ENCODE measurements at places on chromosomes 4 and X.
A peak's percentile ranks its signal among the peaks of the same experiment; 100 is the strongest.

DNA sequence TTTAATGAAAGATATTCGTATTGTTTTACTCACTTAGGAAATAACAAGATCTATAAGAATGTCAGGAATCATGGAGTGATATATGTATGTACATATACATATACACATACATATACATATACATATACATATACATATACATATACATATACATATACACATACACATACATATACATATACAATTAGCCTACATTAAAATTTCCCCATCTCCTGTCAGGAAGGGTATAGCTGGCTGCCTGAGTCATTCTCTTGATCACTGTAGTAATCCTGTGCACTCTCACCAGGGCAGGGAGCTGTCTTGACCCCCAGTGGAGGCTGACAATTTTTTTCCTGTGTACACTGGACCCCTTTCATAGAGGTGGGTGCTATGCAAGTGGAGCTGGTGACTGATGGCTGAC is 23.3 kb upstream of the MAGEA11 start:
- no peak for DNase-seq

DNA sequence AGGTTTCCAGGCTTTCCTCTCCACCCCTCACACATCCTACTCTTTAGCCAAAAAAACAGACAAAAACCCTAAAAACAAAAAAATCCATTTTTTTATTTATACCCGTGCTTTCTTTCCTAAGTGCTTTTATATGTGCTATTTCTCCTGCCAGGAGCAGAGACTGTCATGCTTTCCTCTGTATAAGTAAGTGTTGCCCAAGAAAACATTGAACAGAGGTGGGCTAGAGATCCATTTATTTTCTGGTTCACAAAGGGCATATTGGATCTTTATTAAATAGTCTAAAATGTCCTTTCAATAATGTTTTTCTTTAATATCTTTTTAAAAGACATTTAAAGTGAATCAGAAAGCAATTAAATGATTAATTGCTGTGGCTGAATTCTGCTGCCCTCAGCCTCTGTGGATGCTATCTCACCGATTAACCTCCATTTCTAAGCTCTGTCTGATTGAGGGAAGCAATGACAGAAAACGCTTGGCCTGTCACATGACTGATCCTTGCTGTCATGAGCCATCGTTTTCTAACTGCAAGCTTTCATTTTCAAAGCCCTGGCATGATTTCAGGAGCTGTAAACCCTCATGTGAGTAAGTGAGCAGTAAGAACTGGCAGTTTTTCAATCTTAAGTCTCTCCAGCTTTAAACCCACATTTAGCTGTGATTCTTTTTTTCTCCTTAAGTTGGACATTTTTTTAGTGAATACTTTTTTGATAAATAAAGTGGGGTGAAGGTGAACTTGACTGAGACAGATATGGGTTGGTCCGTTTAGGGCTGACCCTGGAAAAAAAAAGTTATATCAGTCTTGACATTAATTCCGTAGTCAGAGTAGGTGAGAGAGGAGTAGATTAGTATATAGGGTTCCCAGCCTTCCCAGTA is 180.7 kb upstream of the PGRMC2 start:
- DNase-seq, result peak; percentile 91

DNA sequence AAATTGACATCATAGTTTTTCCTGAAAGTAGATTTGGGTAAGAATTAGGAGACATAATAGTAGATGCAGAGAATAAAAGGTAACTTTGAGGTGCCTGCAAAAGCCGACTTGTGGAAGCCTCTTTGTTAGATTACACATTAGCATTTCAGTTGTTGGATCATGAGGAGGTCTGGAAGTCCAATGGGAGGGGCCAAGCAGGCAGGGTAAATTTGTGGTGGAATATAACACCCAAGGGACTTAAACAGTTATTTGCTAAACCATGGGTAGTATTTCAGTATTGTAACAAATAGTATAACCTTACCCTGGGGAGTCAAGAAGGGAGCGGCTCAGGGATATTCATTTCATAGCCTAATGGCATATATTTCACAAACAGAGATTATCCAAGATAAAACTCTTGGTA is 810.7 kb upstream of the AMOT start:
- no peak for DNase-seq

DNA sequence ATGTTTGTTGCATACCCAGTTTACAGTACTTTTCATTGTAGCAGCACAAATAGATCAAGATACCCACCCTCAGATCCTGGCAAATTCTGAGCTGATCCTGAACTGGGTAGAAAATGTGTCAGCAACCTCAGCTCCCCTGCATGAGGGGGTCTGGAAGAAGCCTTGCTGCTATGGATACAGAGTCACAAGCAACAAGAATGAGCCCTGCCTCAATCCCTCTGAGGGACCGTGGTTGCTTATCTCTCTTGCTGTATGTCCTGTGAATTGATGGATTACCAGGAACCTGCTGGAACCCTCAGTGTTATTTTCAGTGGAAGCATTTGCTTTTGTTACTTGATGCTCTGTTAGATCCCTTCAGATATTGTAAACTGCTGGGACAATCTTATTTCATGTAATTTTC is 331.0 kb downstream of the STIM2 start:
- DNase-seq, result no peak

DNA sequence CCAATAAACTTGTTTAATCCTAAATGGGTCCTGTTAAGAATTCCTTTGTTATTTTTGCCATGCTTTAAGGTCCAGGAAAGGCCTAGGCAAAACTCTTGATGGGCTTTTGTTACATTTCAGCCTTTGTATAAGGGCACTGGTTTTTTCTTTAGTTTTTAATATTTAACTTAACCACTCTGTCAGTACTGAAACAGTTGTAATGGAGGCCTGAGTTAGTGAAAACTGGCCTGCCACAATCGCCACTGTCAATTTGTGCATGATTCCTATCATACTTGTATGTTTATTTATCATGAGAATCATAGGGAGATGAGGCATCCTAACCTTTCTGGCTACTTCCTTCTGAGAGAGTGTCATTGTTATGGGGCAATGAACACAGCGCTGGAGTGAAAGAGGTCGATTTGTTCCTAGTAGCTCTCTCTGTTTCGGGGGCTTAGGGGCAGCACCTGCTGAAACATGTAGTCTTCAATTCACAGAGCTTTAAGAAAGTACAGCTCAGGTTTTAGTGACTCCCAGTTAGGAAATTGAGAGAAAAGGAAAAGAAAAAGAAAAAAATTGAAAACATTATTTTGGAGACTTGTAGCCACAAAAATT is 393.8 kb upstream of the FSTL5 start:
- no peak for DNase-seq

GRCh38 chrX:153781428-153782047 is 697 bp downstream of the SRPK3 start:
- DNase-seq, result peak; percentile 75

DNA sequence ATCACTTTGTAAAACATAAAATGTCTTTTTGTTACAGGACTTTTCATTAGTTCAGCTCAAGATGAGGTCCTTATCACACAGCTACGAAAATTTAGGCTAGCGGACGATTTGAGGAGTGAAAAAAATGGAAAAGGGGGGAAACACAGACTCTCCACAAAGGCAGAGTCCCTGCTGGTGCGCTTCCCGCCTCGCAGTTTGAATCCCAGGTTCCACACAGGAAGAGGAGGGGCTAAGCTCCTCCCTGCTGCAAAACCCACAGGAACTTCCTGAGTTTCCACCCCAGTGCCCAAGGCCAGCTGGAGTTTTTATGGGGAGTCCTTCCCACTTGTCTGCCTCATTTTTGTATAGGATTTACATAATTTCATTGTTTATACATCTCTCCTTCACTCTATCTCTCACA is 11.2 kb downstream of the ADAM29 start:
- no peak for DNase-seq

GRCh38 chr4:123599920-123600810 is 203.6 kb downstream of the SPRY1 start:
- DNase-seq, result peak; percentile 66

GRCh38 chrX:94329182-94329581 is 655.2 kb downstream of the FAM133A start:
- DNase-seq, result no peak

DNA sequence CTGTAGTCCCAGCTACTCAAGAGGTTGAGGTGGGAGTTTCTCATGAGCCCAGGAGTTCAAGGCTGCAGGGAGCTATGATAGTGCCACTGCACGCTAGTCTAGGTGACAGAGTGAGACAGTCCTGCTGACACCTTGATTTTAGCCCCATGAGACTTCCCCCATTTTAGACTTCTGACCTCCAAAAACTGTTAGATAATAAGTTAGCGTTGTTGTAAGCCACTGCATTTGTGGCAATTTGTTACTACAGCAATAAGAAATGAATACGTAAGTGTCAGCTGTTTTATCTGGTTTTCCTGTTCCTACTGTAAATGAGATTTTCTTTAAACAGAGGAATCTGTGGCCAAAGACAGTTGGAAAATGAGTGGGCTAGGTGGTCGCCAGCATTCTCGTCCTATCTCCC is 83.9 kb downstream of the ARHGAP10 start:
- DNase-seq, result no peak

GRCh38 chrX:48864210-48864609 is 28.8 kb upstream of the PCSK1N start:
- DNase-seq, result peak; percentile 49

DNA sequence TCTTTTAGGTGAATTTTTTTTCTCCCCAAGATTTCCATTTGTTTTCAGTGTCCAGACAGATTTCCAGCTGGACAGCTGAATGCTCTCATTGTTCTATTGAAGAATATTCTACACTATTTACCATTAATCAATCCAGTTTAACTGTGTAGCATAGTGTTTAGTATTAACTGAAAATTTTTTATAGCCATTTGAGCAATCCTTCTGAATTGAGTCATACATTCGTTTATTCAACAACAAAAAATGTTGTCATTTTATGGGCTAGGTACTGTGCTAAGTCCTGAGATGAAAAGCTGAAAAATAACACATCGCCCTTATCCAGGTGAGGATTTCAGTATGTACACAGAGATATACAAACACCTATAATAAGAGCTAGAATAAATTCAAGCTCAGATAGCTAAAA is 223.3 kb downstream of the COL25A1 start:
- DNase-seq, result no peak

DNA sequence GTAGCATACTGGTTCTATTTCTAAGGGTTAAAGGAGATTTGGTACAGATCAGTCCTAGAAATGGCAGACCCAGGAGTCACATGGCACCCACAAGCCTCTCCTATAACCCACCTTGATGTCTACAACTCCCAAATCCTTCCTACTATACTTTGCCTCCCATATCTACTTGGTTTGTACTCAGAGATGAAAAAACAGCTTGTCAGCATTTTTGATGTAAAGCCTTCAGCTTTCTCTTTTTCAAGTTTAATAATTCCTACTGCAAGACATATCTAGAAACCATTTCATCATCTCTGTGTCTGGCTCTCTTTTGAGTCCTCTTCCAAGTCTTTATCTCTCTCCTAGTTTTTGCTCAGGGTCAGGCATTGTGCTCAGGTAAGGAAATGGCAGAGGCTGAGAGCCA is 82.9 kb downstream of the NYX start:
- no peak for DNase-seq

DNA sequence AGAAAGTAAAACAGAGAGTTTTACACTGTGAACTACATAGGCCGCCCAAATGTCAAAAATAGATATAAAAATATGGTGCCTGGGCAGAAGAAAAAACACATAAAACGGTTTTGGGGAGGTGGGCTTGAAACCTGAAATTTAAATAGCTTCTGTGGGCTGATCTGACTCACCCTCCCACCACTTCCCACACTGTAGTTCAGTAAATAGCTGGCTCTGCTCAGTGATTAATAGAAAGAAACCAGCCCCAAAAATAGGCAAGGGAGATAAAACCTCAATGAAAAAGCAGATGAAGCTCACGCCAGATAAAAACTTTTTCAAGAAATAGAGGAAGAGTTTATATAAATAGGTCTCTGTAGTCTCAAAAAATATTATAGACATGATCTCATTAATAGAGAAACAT is 13.2 kb upstream of the COX7B2 start:
- no peak for DNase-seq

DNA sequence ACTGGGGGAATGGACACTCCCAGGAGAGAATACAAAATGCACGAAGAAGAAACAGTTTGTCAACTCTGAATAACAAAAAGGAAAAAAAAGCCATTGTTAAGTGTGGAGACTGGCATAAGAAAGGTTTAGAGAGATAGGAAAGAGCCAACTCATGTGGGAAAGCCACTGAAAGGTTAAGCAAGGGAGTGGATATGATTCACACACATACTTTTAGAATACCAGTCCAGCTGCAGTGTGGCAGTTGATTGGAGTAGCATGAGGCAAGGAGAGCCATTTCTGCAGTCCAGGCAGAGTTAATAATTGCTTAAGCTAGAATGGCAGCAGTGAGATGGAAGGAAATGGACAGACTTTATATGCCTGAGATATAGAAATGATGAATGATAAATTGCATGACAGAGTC is 36.9 kb upstream of the ADAD1 start:
- DNase-seq, result peak; percentile 87

GRCh38 chrX:57134702-57135101 is 2.5 kb downstream of the SPIN2A start:
- no peak for DNase-seq

DNA sequence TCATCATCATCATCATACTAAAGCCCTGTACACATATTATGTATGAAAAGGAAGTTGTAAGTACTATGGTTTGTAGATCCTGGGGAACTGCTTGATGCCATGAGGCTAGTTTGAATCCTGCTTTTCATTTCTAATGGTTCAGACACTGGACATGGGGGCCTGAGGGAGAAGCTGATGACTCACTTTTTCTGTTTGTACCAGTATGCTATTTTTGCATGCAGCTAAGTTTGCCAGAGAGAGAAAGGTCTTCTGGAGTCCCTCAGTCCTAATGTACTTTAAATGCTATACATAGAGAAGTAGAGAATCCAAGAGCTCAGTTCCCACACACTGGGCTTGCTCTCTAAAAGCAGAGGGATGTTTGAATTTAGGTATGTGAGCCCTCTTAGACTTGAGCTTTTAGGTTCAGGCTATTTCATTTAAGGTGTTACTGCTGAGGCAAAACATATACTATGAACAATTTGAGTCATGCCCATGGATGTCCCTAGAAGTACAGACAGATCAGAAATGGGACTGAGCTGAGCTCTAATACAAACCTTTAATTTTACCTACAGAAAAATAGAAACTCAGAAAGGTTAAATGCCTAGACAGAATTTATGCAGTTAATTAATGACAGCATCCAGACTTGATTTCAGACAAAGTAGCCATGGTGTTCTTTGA is 17.6 kb upstream of the HS3ST1 start:
- peak; percentile 53 for DNase-seq

All from myocyte (in vitro differentiated cells).